ENCODE measurements at places on chromosomes 3 and 15. TPM values are rescaled to one million over a fixed set of nuclear protein-coding genes. Genes with fewer than 3 reads are reported as not detected.

ANKRD63 gene
- not detected for polyA plus RNA-seq

C3orf52 gene
- 17.4 TPM for polyA plus RNA-seq

DNA sequence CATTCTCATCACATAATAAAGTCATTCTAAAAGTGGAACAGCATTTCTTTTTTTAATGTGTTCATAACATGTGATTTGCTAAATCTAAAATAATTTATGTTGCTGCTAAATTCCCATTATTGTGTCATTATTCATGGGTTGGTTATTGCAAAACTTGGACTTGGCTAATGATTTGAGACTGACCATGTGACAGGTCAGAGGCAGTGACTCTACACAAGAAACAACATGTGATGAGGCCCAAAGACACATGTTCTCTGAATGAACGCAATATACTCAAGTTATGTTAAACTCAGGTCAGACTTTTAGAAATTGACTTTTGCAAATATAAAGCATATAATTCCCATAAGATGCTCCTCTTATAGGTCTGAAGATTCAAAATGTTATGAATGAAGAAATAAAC lies 566.1 kb downstream of the TBL1XR1 start:
- H3K4me1 ChIP-seq = no peaks in the 10 kb centered on the region
- no peak overlapping the region for H3K4me3 ChIP-seq
- no peaks in the 10 kb centered on the region for H3K27me3 ChIP-seq
- no peak for DNase-seq

DNA sequence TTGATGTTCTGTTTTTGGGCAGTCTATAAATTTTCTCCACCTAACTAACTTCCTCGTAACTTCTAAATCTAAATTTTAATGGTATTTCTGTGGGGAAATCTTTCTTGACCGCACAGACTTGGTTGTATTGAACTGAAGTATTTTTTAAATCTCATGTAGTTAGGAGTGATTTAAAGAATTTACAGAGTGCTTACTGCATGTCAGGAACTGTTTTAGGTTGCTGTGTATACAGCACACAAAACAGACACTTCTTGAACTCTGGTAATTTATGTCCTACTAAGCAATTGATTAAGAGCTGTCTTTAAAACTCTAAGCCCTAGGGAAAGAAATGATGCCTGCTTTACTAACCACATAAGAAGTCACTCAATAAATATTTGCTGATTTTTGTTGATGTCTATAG lies 1350.2 kb downstream of the ZPLD1 start:
- no peaks in the 10 kb centered on the region for H3K27me3 ChIP-seq
- no peak overlapping the region for H3K27ac ChIP-seq
- no peak overlapping the region for H3K4me3 ChIP-seq
- H3K36me3 ChIP-seq = no peaks in the 10 kb centered on the region
- no peak for DNase-seq

Data from sigmoid colon (tissue), 7 donors.